Bladder microvascular endothelial cell (primary cell): ENCODE measurements at places on chromosomes 7 and 10. TPM values are rescaled to one million over a fixed set of nuclear protein-coding genes. Genes with fewer than 3 reads are reported as not detected.

KEL gene
- total RNA-seq: under 0.01 TPM in 1 of 2 replicates, not detected in the other

WDFY4 gene
- 1.5 TPM in 1 of 2 replicates, not detected in the other for total RNA-seq

LRRC4 gene
- 0.76 and 0.97 TPM in 2 replicates for total RNA-seq

CAMK2B gene
- under 0.01 and 0.57 TPM in 2 replicates for total RNA-seq

ADAM12 gene
- 0.16 and 0.63 TPM in 2 replicates for total RNA-seq

RET gene
- total RNA-seq: 0.69 TPM in 1 of 2 replicates, not detected in the other

DLD gene
- total RNA-seq: 45.8 and 81.7 TPM in 2 replicates

CCL26 gene
- not detected in 2 replicates for total RNA-seq

TFPI2 gene
- 35.0 and 81.8 TPM in 2 replicates for total RNA-seq

AOC1 gene
- not detected in 2 replicates for total RNA-seq

SFTPA2 gene
- total RNA-seq: not detected in 2 replicates

RUFY2 gene
- 14.4 and 22.4 TPM in 2 replicates for total RNA-seq

DYDC2 gene
- total RNA-seq: not detected in 2 replicates

NYAP1 gene
- total RNA-seq: 2.5 and 2.6 TPM in 2 replicates

HSPA12A gene
- total RNA-seq: 0.16 and 1.5 TPM in 2 replicates

PRKRIP1 gene
- total RNA-seq: 10.7 and 12.6 TPM in 2 replicates

WNT2 gene
- not detected in 2 replicates for total RNA-seq

ATG9B gene
- total RNA-seq: 0.19 TPM in 1 of 2 replicates, not detected in the other

CPEB3 gene
- total RNA-seq: 0.65 and 2.5 TPM in 2 replicates

APBB1IP gene
- total RNA-seq: 0.06 TPM in 1 of 2 replicates, not detected in the other

FAM25A gene
- not detected in 2 replicates for total RNA-seq

CRTAC1 gene
- 0.16 and 3.1 TPM in 2 replicates for total RNA-seq

FAM25G gene
- total RNA-seq: not detected in 2 replicates

MACC1 gene
- total RNA-seq: not detected in 2 replicates

ACBD7 gene
- 2.4 and 3.1 TPM in 2 replicates for total RNA-seq

CAV1 gene
- 2,402 and 5,692 TPM in 2 replicates for total RNA-seq

ACTL6B gene
- not detected in 2 replicates for total RNA-seq

FAM221A gene
- 4.2 and 8.6 TPM in 2 replicates for total RNA-seq

GRID2IP gene
- under 0.01 TPM in 1 of 2 replicates, not detected in the other for total RNA-seq

DIP2C gene
- 2.9 and 10.7 TPM in 2 replicates for total RNA-seq

ELN gene
- 0.81 and 95.7 TPM in 2 replicates for total RNA-seq

NXPH1 gene
- total RNA-seq: not detected in 2 replicates

EMX2 gene
- not detected in 2 replicates for total RNA-seq

TAC1 gene
- total RNA-seq: not detected in 2 replicates

UCN3 gene
- total RNA-seq: not detected in 2 replicates
